Esophagus muscularis mucosa (tissue), 4 donors: ENCODE measurements at places on chromosomes 11 and 22.
A peak's percentile ranks its signal among the peaks of the same experiment; 100 is the strongest.

DNA sequence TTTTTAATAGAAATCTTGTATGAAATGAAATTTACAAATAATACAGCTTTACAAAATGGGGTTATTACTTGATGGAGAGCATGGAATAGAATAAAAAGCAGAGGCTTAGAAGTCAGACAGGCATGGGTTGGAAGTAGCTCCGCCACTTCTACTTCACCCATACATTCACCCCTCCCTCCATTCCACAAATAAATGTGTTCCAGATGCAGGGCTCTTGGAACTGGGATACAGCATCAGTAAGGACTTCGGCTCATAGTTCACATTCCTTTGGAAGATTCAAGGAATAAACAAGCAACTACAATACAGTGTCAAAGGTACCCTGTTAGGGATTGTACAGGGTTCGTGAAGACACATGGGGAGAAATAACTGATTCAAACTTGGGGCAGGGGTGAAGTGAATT is 156.8 kb downstream of the WNT11 start:
- no peak for DNase-seq

DNA sequence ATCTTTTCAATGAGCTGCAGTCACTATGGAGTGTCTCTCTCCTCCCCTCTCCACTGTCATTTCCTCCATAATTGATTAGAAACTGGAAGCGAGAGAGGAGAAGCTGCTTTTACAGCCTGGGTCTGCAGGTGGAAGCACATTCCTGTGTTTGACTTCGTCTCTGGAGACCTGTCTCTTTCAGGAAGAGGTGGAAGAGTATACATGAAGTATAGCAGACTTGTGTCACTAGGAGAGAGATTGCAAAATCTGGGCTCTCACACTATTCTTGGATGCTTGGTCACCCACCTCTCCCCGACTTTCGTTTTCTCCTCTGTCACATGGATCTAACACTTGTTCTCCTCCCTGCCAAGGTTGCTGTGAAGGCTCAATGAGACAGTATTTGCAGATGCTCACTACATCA is 323.3 kb downstream of the NTM start:
- DNase-seq = peak; percentile 45

DNA sequence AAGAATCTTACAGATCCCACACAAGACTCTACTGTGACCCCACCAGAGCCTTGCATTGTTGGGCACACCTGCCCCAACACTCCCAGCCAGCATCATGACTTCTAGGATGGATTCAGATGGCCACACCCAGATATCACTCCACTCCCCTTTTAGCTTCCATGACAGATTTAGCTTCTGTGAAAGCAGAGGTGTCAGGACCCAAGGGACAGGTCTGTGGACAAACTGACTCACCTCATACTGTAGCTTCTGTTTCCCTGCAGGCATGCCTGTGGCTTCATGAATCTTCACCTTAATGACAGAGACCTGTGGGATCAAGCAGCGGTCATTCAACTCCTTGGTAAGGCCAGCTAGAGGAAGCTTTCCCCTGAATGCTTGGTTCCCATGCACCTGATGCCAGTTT is 8.5 kb upstream of the TBC1D10A start:
- DNase-seq = no peak

DNA sequence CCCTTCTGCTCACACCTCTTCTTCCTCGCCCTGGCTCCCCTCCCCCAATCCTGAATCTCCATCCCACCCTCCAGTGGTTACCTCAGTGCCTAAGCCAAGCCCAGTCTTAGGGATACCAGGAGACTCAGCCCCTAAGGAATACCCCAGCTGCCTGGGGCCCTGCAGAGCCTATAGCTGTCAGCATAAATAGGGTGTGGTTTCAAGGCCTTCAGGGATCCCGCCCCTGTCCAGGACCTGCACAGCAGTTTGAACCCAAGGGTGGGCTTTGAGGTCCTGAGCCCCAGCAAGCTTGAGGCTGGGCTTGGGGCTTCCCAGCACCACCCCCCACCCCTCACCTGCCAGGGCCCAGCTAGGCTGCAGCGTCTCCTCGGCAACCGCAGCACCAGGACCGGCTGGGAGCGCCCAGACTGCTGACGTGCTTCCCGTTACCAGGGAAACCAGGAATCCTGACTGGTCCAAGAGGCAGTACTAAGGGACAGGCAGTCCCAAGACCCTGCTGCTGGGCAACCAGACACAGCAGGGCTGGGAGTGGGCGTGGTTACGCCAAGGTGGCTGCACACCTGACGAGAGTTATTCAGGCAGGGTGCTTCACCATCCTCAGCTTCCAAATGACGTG is 13.7 kb downstream of the APBB1 start:
- DNase-seq = no peak

- DNase-seq = no peak
Measured at GRCh38 chr11:20874358-20874757, 205.0 kb downstream of the NELL1 start.

- DNase-seq = no peak
Measured at GRCh38 chr11:69009441-69010211, 3.4 kb downstream of the MRGPRF start.

GRCh38 chr11:46006418-46007070 is 84.1 kb downstream of the LARGE2 start:
- DNase-seq = no peak

DNA sequence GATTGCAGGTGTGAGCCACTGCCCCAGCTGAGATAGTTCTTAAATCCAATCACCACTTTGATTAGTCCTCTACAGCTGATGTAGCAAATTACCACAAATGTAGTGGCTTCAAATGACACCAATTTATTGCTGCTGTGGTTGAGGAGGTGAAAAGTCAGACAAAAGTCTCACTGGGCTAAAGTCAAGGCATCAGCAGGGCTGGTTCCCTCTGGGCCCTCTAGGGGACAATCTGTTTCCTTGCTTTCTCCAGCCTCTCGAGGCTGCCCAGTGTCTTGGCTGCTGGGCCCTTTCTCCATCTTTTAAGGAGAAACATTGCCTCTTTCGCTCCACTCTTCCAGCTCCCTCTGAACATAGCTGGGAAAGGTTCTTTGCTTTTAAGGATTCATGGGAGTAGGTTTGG is 50.5 kb upstream of the SHANK2 start:
- peak; percentile 84 for DNase-seq

GRCh38 chr22:43180670-43181069 is 6.3 kb downstream of the TTLL12 start:
- DNase-seq = no peak

DNA sequence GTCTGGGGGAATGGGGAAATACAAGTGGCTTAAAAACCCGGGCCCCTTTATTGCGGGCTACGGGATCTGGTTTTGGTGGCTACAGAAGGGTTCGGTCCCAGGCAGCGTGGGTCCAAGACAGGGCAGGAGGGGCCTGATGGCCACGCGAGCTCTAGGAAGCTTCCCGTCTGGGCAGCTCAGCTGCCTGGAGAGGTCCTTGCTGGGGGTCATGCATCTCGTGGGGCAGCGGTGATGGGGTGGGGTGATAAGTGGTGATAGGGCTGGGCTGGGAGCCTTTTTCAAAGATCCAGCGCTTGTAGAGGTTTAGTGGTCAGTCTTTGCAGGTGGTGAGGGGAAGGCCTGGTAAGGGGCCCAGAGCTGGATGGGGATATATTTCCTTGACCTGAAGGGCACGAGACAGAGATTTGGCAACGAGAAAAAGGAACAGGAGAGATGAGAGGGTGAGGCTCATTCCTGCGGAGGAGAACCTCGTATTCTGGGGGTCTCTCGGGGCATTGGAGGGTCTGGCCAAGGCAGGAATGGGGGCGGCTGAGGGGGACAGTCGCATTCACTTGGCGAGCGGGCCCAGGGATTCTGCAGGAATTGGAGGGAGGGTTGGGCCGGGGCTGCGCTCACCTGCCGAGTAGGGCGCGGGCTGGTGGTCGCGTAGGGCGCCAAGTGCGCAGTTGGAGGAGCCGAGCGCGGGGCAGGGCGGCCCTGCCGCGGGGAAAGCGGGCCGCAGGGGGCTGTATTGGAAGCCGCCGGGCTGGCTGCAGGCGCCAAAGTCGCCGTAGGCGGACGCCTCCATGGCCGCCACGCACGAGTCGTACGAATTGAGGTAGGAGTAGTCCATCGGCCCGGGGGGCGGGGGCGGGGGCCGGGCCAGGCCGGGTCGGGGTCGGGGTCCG is 560 bp downstream of the PHOX2A start:
- DNase-seq = no peak

DNA sequence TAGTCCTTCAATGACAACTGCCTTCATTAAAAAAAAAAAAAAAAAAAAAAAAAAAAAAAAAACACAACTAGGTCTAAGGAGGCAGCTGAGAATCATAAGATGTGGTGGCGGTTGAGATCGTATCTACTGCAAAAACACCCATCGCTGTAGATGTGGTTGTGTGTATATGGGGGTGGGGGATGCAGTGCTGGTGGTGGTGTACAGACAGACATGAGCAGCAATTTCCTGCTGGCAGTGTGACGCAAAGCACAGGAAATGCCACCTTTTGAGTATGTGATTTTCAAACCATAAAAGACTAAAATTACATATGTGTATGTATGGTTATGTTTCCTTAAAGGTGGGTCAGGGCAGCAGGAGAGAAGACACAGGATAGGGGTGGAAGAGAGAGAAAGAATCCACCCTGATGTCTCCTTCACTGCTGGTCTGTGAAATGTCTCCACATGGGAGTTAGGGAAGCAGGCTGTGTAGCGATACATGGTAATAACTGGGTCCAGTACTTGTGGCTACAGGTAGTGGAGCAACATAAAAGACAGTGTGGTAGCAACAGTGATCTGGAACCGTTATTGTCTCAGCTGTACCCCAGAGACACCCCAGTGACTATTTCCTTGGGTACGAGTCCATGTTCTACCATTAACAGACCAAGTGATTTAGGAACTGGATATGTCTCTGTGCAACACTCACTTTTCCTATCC is 57.9 kb downstream of the SYTL2 start:
- DNase-seq = no peak

- no peak for DNase-seq
Measured at GRCh38 chr22:41801147-41801819, 804 bp downstream of the CCDC134 start.

DNA sequence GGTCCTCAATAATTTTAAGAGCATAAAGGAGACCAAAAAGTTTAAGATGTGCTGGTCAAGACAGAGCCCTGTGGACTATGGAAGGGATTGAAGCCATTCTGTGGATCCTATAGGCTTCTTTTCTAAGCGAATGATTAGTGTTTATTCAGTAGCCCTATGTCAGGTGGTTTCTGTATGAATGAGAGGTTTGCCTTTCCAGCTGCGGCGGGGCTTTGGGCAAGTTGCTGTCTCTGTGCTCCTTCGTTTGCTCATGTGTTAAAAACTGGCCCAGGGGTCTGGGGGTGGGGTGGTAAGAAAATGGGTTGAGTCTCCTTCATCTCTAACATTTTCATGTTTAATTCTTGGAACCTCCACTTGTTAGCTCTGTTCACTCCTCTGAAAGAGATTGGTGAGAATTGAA is 105.3 kb downstream of the PTPRJ start:
- DNase-seq = no peak

DNA sequence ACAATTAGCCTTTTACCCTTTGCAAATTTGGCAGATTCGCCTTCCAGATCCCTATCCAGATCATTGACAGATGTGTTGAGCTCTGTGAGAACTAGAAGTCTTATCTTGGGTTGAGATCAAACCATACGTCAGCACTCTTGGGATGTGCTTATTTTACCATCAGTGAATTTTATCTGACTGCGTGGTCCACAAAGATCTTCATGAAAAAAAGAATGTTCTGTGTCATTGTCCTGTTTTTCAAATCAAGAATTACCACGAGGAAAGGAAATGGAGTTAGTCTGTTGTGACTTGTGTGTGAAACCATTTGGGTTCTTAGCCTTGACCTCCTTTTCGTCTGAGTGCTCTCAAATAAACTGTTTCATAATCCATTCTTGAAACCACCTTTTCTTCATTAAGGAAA is 86.2 kb upstream of the SORL1-AS1 start:
- no peak for DNase-seq

- DNase-seq = no peak
Measured at GRCh38 chr11:15754221-15754620, 602.1 kb downstream of the SOX6 start.

DNA sequence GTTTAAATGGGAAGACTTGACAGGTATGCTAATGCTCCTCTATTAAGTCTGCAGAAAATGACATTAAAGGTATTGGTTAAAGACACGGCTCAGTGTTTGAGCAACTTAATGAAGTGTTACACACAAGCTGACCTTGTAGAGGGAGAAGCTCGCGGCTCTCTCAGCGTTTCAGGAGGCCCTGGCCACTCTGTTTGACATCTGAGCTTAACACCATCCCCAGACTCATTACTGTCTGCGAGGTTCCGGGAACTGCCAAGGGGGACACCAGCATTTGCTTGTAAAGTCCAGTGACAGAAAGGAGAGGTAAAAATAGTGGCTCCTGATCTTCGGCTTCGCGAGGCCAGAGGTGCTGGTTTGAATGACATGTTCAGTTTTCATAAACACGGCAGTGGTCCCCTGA is 540.7 kb upstream of the CADM1 start:
- no peak for DNase-seq

DNA sequence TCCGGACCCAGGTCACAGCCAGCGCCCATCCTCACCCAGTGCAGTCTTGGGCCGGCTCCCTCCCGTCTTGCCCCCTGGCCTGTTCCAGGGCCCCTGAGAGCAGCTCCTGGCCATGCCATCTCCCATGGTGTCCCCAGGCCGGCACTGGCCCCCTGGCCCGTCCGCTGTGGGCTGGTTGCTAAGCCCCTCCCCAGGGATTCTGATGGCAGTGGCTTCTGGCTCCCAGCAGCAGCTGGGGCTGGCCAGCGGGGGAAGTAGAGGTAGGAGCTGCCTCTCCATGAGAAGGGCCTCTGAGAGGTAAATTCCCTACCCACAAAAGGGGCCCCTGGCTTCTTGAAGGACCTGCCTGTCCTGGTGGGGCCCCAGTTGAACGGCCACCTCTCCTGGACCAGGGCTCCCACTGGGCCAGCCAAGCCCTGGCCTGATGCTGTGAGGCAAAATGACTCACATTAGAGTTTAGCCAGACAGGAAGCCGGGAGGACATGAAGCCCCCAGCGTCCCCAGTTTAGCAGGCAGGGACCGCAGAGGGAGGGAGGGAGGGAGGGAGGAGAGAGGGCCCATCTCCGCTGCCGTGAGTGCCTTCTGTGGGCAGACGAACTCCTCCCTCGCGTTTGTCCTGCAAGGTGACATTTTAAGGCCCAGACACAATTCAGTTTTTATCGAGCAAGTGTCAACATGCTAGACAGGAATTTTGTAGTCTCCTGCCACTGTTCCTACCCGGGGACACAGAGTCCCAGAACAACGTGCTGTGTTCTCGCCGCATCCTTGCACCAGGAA is 32.9 kb upstream of the GAL start:
- no peak for DNase-seq

GRCh38 chr22:18044548-18045271 is 20.3 kb upstream of the MICAL3 start:
- DNase-seq = no peak

DNA sequence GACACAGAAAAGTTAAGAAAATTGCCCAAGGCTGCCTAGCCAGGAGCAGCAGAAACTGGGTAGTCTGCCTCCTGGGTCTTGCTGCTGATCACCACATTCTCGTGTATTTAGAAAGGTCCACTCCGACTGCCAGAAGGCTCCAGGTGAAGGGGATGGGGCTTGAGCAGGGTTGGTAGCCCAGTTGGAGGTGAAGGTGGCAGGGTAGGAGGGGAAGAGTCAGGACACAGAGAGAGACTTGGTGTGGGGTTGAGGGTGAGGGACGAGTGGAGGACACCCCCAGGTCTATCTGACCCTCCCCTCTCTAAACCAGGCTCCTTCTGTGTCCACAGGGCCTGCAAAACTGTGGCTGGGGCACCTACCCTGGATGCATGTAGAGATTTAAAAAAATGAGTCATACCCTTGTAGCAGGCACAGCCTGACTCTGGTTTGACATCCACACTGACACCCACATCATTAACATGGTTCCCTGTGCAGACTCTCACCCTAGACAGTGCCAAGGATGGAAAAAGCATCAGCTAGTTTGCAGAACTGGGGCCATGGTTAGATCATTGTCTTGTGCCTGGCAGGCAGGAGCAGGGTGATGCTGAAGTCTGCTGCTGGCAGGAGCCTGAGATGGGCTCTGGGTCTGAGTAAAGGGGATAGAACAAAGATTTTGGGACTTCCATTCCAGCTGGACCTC is 273.2 kb downstream of the TENM4 start:
- peak; percentile 82 for DNase-seq
